ENCODE measurements at places on chromosomes 12 and 14. TPM values are rescaled to one million over a fixed set of nuclear protein-coding genes. Genes with fewer than 3 reads are reported as not detected.

APOLD1 gene
- 0.45 TPM for polyA plus RNA-seq

CMA1 gene
- not detected for polyA plus RNA-seq

LMNTD1 gene
- not detected for polyA plus RNA-seq

CLEC4C gene
- not detected for polyA plus RNA-seq

PARPBP gene
- 29.6 TPM for polyA plus RNA-seq

SRRM4 gene
- not detected for polyA plus RNA-seq

PITPNM2 gene
- polyA plus RNA-seq = 5.1 TPM

DNA sequence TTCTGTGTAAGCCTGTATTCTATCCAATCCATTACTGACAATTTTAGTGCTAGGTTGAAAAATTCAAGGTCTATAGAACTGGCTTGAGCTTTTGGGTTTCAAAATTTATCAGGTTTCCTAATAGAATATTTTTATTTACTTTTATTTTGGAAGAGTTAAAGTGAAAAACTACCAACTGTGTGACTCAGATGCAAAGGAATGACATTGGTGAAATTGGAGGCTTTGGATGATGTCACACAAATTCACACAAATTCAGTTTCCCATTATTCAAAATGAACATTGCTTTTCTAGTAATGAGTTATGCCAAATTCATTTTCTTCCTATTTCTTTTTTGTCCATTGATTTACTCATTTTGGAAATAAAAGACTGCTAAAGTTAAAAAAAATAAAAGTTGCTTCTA, 186.9 kb downstream of the ALX1 start:
- H3K4me3 ChIP-seq = no peak overlapping the region
- H3K36me3 ChIP-seq = no peaks in the 10 kb centered on the region
- no peaks in the 10 kb centered on the region for H3K27me3 ChIP-seq
- DNase-seq = no peak
- H3K4me1 ChIP-seq = no peaks in the 10 kb centered on the region

GRCh38 chr12:55738123-55739024, 4.5 kb upstream of the GDF11 start:
- no peaks in the 10 kb centered on the region for H3K36me3 ChIP-seq
- DNase-seq = peak; percentile 57
- H3K4me3 ChIP-seq = peak overlapping the region; percentile 35
- H3K27me3 ChIP-seq = no peaks in the 10 kb centered on the region
- peak overlapping the region; percentile 27 for H3K27ac ChIP-seq

DNA sequence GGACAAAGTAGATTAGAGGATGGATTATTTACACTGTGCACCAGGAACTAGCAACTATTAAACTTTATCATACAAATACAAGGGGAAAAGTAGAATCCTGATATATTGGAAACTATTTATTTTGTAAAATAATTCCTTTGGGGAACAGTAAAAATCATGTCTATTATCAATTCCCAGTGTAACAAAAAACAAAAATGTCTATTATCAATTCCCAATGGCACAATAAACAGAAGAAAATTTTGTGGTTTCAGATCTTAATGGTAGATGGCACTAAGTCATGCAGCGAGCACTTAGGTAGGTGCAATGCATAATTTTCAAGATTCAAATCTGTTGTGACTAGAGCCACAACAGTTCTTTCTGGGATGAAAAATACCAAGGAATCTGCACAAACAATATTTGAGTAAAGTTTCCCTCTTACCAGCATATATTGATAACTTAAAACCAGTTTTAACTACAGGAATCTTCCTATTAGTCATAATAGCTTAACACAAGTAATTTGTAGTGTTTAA, 13.7 kb downstream of the CFL2 start:
- H3K27ac ChIP-seq = no peak overlapping the region
- H3K4me3 ChIP-seq = no peak overlapping the region
- H3K27me3 ChIP-seq = no peaks in the 10 kb centered on the region
- no peak for DNase-seq

DNA sequence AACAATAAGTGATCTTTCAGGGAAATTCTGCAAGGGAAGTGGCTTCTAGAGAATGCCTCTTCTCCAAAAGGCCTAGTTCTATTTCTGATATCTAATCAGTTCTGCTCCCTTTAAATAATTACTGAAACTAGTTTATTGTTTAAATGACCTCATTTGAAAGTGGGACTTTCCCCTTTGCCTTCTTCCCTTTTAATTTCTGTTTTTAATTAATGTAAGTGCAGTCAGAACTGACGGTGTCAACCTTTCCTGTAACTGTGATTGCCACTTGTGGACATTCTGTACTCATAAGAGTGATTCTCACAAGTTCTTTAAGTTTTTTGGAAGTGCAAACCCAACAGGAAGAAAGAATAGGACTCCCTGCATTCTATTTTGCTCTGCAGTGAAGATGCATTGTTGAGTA, 265.3 kb upstream of the PLEKHG7 start:
- H3K27me3 ChIP-seq = no peaks in the 10 kb centered on the region
- DNase-seq = no peak
- H3K4me1 ChIP-seq = no peaks in the 10 kb centered on the region
- H3K27ac ChIP-seq = no peak overlapping the region

- no peak for DNase-seq
- peaks cover 20% of the 10 kb centered on the region for H3K36me3 ChIP-seq
- no peak overlapping the region for H3K4me3 ChIP-seq
- no peaks in the 10 kb centered on the region for H3K27me3 ChIP-seq
- no peaks in the 10 kb centered on the region for H3K4me1 ChIP-seq
Measured at GRCh38 chr12:123763093-123763492, 992 bp downstream of the DNAH10 start.

DNA sequence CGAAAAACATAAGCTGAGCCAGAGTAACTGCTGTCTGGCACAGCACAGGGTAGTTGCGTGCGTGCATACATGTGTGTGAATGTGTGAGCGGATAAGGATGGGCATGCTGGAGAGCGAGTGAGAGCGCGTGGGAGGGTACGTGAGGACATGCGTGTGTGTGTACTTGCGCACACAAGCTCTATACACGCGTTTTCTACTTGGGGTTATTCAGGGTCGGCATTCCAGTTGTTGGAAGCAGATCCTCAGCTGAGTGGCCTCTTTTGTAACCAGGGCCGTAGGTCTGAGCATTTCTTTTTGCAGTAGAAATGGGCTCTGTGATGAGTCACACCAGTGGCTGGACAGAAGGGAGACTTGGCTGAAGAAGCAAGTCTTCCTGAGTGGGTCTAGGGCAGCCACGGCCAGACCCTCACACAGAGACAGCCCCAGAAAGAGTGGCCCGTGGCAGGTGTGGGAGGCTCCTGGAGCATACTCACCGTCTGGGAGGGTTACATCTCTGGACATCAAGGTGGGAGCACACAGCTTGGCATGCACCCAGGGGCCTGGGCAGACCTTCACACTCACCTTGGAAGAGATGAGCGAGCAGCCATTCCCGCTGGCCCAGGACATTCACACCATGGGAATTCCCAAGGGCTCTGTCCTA, 78.0 kb downstream of the LRRC74A start:
- H3K4me1 ChIP-seq = no peaks in the 10 kb centered on the region
- no peak for DNase-seq
- H3K4me3 ChIP-seq = no peak overlapping the region
- H3K27me3 ChIP-seq = peaks cover 8% of the 10 kb centered on the region
- no peak overlapping the region for H3K27ac ChIP-seq

DNA sequence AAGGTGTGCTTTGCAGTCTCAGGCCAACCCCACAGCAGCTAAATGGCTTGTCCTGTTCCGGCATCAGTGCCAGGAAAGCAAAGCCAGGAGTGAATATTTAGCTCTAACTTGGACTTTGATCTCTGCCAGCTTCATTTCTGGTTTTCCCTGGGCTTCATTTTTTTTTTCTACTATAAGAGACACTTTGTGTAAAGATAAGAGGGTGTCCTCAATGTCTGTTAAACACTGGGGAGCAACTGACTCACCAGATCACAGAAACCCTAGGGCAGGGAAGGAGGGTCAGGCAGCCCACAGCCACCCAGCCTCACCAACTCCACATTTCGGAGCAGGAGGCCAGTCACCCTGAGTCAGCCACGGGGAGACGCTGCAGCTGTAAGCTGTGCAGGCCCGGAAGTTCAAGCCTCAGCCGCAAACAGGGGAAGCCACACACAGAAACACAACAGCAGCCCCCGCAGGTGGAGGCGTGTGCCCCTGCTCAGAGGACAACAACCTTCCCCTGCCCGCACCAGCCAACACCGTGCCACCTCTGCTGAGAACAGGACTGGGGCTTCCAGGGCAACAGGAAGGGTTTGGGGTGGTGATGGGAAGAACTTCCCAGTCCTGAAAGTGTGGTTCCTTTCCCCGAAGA, 6.3 kb downstream of the TNFRSF1A start:
- H3K27ac ChIP-seq = peak overlapping the region; percentile 98
- H3K36me3 ChIP-seq = peaks cover 54% of the 10 kb centered on the region
- H3K27me3 ChIP-seq = no peaks in the 10 kb centered on the region
- peak overlapping the region; percentile 39 for H3K4me3 ChIP-seq
- H3K4me1 ChIP-seq = peaks cover 27% of the 10 kb centered on the region

- H3K4me3 ChIP-seq = no peak overlapping the region
- no peak for DNase-seq
- no peak overlapping the region for H3K27ac ChIP-seq
- no peaks in the 10 kb centered on the region for H3K27me3 ChIP-seq
Measured at GRCh38 chr12:66014818-66015217, 115.7 kb downstream of the LLPH start.

GRCh38 chr14:62718629-62719028, 326.6 kb downstream of the KCNH5 start:
- H3K36me3 ChIP-seq = no peaks in the 10 kb centered on the region
- H3K4me1 ChIP-seq = no peaks in the 10 kb centered on the region
- DNase-seq = no peak

DNA sequence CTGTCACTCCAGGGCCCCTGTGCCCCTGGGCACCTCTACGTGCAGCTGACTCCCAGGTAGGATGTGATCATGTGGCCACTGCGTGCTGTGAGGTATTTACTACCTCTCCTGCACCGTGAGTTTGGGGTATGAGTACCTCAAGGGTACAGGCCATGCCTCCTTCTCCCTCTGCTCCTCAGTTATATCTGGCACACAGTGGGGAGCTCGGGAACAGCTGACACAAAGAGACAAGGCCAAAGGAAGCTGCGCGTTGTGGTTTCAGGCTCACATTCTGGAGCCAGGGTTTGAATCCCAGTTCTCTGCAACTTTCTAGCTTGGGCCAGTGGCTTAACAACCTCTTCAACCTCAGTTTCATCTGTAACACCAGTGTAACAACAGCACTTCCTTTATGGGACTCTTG, 7.8 kb upstream of the SLC6A12 start:
- H3K4me3 ChIP-seq = no peak overlapping the region
- peaks cover 5% of the 10 kb centered on the region for H3K4me1 ChIP-seq
- H3K36me3 ChIP-seq = no peaks in the 10 kb centered on the region
- peaks cover 68% of the 10 kb centered on the region for H3K27me3 ChIP-seq
- no peak overlapping the region for H3K27ac ChIP-seq

DNA sequence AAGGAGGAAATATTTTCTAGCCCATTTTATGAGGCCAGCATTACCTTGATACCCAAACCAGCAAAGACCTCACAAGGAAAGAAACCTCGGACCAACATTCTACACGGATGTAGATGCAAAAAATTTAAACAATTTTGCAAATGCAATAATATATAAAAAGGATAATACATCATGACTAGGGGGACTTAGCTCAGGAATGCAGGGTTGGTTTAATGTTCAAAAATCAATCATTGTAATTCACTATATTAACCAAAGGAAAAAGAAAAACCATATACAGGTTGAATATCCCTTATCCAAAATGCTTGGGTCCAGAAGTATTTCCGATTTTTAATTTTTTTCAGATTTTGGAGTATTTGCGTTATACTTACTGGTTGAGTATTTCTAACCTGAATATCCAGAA, 33.0 kb downstream of the TPCN1 start:
- H3K36me3 ChIP-seq = peaks cover 17% of the 10 kb centered on the region
- DNase-seq = no peak
- H3K27ac ChIP-seq = no peak overlapping the region
- no peak overlapping the region for H3K4me3 ChIP-seq
- H3K4me1 ChIP-seq = no peaks in the 10 kb centered on the region

DNA sequence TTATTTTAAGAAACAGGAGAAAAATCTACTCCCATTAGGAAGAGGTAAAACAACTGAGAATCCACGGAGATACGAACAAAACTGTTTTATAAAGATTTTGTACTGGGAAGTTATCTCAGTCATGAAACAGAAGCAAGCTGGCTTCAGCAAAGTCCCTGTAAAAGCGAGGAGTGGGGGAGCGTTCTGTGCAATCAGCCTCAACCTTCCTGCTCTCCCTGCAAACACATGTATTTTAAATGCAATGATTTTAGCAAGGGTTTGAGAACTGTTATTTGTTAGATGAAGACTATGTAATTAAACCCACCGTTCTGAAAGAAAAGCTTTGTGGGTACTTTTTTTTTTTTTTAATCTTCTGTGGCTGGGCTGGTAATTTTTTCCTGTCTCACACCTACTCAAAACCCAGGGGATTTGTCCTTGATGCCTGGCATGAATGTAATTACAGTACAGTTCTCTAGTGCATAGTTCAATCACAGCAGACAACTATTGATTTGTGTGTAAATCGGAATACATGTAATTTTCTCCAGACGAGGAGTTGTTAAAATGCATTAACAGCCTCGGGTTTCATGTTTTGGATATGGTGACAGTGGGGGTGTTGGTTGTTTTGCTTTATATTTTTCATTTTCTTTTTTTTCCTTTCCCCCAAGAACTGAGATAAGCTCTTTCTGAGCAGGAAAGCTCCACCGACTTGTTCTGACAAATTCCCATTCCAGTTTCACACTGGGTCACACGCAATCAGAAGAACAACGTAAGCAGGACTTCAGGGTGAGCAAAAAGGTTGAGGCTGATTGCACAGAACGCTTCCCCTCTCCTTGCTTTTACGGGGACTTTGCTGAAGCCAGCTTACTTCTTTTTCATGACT, 153.6 kb downstream of the PHLDA1 start:
- no peaks in the 10 kb centered on the region for H3K27me3 ChIP-seq
- DNase-seq = no peak
- no peaks in the 10 kb centered on the region for H3K4me1 ChIP-seq
- H3K4me3 ChIP-seq = no peak overlapping the region
- H3K36me3 ChIP-seq = no peaks in the 10 kb centered on the region
- H3K27ac ChIP-seq = no peak overlapping the region

DNA sequence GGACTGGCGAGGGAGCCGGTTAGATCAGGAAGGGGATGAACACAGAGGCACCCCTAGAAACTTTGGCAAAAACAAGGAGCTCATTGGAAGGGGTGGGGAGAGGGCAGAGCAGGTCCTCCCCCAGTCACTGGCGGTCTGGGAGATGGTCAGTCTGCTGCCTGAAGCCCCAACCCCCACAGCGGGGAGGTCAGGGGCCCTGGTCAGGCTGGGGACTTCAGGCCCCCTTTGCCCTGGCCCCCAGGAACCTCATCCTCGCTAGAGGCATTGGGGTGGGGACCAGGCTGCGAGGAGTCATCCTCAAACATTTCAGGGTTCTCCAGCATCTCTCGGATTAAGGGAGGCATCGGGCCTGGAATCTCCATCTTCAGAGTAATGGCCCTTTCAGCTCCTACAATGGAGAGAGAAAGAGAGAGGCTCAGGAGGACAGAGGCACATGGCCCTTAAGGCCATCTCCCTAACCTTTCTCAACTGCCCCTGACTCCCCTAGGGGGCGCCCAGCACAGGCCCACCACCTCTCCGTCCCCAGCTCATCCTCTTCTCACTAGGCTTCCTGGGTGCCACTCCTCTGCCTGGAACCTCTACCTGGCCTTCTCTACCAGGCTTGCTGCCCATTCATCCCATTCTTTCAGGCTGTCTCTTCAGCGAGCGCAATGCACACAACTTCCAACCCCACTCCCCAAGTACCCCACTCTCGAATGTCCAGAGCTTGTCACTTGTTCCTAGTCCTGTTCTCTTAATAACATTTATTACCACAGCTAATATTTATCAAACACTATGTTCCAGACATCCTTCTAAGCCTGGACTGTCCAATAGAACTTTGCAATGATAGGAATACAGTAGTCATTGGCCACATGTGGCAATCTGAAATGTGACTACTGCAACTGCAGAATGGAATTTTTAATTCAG, 4.7 kb upstream of the ITGB7 start:
- DNase-seq = peak; percentile 73
- H3K4me1 ChIP-seq = peaks cover 17% of the 10 kb centered on the region
- no peaks in the 10 kb centered on the region for H3K27me3 ChIP-seq
- H3K27ac ChIP-seq = no peak overlapping the region
- H3K36me3 ChIP-seq = peaks cover 40% of the 10 kb centered on the region

Measured in K562 (cell line).